Islet precursor cell (in vitro differentiated cells): ENCODE measurements at places on chromosomes 7 and 10.
A peak's percentile ranks its signal among the peaks of the same experiment; 100 is the strongest.

DNA sequence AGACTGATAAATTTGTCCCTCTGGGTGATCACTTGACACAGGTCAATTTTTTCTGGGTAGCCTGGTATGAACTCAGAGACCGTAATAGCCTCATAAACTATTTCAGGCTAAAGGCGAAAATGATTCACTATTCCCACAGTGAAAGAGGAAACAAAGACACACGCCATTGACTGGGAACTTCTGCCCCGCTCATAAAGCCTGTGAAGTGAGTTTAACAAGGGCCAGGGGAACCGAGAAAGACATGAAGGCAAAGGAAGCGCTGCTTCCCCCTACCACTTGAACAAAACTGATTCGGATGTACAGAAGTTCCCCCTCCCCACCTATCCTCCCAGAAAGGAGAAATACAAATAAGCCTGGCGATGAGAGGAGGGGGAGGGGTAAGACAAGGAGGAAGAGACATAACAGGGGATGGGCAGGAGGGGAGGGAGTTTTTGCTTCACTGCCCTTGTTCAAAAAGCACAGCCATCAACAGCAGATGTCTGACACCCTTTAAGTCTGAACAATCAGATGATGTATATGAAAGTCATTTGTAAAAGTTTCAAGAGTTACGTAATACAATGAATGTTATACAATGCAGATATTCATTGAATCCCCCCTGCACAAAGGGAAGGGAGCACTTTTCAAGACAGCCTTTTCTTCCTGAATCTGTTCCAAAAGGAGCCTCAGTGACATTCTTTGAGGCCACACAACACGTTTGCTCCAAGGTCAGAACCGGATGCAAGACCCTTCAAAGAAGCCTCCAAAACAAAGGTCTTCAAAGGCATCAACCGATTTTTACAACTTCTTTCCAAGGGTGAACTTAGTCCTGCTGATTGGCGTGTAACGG, 734 bp downstream of the ABCB4 start:
- DNase-seq, result no peak

DNA sequence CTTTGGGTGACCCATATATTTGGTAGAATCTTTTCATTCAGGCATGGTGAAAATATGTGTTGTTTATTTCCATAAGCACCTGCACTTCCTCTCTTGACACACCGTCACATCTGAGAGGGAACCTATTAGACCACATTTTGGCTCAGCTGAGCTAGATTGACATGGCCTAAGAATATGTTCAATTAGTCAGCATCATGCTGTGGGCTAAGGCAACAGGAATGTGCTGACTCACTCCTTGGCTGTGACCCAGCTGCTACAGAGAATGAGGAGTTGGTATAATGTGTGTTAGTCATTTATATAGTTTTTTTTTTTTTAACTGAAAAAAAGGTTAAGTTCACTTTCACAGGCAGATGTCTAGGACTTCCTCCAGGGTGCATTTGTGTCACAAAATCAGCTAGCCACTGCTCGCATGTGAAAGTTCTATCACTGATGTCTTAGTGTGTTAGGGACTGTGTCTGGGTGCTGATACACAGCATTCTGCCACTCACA, 180.6 kb downstream of the SEMA3E start:
- peak; percentile 94 for DNase-seq

- DNase-seq, result no peak
These were observed 135.4 kb downstream of the MYOF start for GRCh38 chr10:93346694-93347093.

GRCh38 chr10:18610517-18610916, 40.9 kb downstream of the NSUN6 start:
- DNase-seq, result peak; percentile 83

GRCh38 chr10:58647376-58648112, 134.9 kb downstream of the BICC1 start:
- no peak for DNase-seq

GRCh38 chr10:45555795-45556194, 116.8 kb downstream of the ZFAND4 start:
- DNase-seq, result no peak

DNA sequence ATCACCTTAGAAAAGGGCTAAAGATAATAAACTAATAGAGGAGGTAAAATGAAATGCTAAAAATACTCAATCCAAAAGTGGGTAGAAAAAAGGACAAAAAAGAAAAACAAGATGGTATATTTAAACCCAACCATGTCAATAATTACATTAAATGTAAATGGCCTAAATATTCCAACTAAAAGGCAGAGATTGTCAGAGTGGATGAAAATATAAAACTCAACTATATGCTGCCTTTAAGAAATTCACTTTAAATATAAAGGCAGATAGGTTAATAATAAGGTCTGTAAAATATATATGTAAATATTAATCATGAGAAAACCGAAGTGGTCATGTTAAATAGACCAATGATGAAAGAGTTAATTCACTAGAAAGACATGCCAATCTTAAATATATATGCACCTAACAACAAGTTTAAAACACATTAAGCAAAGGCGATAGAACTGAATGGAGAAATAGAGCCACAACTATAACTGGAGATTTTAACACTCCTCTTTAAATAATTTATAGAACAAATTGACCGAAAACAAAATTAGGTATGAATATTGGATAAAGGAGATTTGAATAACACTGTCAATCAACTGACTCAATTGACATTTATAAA, 159.4 kb downstream of the PLPP4 start:
- DNase-seq, result no peak

- DNase-seq, result no peak
These were observed 119.9 kb downstream of the TFEC start for GRCh38 chr7:115910541-115911164.

- DNase-seq, result no peak
These were observed 95.1 kb downstream of the ITGA8 start for GRCh38 chr10:15624401-15625196.

DNA sequence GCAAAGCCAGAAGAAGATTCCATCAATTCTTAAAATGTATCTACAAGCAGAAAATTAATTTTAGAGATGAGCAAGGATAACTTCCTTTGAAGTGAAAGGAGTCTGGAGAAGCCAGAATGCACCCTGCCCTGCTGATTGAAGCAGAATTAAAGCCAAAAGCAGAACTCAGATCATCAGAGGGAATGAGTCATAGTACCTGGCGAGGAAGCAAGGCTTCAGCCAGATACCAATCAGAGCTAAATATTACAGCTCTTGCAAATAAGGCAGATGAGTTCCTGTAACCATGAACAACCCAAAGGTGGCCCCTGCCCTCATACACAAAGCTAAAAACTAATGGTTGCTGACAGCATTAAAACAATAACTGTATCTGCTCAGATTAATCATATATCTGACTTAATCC, 10.4 kb downstream of the HTR7 start:
- no peak for DNase-seq

GRCh38 chr7:142300689-142301088, 42.8 kb upstream of the PRSS58 start:
- peak; percentile 71 for DNase-seq

DNA sequence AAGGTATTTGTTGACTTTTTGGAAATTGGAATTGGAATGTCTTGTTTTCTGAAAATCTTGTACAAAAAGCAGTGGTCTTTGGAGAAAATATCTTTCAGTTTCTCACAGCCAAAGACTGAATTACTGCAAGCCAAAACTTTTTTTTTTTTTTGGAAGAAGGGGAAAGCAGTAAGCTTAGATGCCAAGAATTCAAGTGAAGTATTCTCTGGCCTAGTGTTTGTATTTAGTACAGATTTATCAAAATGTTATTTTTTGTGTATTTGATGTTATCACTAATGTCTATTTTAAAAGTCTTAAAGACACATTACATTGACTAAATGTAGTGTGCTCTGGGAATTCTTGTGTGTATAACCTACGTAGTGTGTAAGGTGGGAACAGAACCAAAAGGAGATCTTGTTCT, 6.2 kb downstream of the TET1 start:
- no peak for DNase-seq

DNA sequence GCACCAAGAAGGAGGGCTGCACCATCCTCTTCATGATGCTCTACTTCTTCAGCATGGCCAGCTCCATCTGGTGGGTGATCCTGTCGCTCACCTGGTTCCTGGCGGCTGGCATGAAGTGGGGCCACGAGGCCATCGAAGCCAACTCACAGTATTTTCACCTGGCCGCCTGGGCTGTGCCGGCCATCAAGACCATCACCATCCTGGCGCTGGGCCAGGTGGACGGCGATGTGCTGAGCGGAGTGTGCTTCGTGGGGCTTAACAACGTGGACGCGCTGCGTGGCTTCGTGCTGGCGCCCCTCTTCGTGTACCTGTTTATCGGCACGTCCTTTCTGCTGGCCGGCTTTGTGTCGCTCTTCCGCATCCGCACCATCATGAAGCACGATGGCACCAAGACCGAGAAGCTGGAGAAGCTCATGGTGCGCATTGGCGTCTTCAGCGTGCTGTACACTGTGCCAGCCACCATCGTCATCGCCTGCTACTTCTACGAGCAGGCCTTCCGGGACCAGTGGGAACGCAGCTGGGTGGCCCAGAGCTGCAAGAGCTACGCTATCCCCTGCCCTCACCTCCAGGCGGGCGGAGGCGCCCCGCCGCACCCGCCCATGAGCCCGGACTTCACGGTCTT, 1.9 kb downstream of the FZD1 start:
- DNase-seq, result peak; percentile 58

DNA sequence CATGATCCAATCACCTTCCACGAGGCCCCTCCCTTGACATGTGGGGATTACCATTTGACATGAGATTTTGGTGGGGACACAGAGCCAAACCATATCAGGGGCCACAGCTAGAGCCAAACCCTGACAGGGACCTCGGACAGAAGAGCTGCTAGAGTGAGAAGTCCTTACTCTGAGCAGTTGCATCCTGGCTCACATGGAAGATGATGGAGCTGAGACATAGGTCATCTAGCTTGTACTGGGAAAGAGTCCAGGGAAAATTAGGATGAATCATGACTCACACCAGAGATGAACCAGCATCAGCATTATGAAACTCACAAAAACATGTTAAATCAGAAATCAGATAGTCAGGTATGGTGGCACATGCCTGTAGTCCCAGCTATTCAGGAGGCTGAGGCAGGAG, 12.8 kb upstream of the FMC1 start:
- DNase-seq, result no peak

DNA sequence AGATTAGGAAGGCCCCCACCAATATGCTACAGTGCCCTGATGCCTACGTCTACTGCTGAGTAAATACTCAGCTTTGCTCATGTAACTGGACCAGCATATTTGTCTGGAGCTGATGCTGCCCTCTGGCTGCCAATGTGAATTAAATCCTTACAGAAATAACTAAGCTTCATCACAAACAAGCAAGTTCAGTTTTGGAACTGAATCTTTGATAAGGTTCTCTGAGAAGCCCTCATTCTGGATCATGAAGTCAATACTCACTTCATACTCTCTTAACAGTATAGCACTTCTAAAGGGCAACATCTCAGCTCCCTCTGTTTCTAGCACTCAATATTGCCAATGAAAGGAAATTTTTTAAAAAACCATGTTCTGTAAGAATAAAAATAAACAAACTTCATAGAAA, 246.7 kb downstream of the ETV1 start:
- DNase-seq, result no peak

- DNase-seq, result no peak
These were observed 225.6 kb downstream of the AHR start for GRCh38 chr7:17523813-17524739.

GRCh38 chr10:96188421-96188820, 58.3 kb downstream of the ZNF518A start:
- no peak for DNase-seq

DNA sequence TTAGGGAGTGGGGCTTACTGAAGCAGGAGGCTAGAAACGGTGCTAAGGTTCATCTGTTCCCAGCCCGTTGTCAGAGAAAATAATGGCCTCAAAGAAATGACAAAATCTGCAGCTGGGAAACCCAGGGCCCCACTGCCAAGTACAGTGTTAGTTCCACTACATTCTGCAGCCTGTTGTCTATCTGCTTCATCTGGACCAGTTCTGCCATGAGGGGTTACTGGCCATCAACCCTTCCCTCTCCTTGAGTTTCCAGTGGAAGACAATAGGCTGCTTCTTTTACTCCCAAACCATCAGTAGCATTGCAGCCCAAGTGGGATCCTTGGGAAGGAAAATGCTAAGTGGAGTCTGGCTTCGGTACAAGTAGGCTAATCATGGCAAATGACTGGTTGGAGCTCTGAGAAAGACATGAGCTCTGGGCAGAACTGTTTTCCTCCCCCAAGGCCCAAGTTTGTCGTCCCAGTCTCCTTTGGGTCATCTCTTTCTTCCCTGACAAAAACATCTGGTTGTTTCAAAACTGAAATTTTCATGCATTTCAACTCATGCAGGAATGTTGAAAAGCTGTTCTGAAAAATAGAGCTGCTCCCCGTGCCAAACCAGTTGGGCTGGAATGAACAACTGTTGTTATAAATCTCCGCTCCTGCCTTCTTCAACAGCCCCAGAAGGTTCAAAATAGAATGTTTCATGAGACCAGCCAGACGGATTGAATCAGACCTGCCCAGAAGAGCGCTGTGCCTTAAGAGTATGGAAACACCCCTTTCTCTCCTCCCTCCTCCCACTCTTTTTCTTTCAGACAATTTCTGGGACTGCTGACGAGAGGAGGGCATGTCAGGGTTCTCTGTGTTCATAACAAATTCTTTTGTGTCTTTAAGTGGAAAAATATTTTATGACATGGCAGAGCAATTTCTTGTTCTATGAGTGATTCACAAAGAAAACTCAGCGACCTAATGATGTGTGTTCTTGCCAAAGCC, 116.6 kb downstream of the RAB18 start:
- DNase-seq, result no peak

- no peak for DNase-seq
These were observed 227.8 kb upstream of the GRB10 start for GRCh38 chr7:51010534-51010933.

GRCh38 chr7:80634505-80634904, 3.9 kb upstream of the CD36 start:
- DNase-seq, result no peak

- DNase-seq, result no peak
These were observed 73.2 kb downstream of the SRI start for GRCh38 chr7:88146616-88147015.

DNA sequence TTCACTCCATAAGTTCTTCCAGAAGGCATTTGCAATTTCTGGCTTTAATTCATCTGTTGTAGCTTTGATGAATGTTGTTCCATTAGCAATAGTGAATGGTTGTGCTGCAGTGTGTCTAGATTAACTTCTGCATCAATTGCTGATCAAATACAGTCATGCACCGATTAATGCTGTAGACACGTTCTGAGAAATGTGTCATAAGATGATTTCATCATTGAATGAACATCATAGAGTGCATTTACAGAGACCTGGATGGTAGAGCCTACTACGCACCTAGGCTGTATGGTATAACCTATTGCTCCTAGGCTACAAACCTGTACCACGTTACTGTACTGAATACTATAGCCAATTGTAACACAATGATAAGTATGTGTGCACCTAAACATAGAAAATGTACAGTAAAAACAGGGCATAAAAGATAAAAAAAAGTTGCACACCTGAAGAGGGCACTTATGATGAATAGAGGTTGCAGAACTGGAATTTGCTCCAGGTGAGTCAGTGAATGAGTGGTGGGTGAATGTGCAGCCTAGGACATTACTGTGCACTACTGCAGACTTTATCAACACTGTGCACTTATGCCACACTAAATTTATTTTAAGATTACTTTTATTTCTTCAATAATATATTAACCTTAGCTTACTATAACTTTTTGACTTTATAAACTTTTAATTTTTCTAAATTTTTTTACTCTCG, 170.7 kb downstream of the HERPUD2 start:
- DNase-seq, result no peak
